ENCODE measurements at places on chromosomes 16 and 17.

DNA sequence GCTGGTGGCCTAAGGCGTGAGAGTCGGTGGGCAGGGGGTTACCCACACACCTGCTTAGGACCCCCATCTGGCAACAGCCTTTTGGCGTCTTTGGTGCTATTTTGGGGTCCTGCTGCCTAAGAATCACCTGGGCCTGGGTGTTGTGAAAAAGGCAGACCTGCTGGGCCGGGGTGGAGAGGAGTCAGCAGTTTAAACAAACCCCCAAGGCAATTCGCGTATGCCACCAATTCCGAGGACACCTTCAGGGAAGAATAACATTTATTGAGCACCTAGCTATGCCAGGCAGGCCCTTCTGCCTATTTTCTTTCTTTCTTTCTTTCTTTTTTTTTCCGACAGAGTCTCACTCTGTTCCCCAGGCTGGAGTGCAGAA, 53.9 kb upstream of the TOB1 start:
- DNase-seq, result no peak

- DNase-seq, result no peak
Measured at GRCh38 chr17:13925579-13925978, 143.7 kb upstream of the COX10 start.

DNA sequence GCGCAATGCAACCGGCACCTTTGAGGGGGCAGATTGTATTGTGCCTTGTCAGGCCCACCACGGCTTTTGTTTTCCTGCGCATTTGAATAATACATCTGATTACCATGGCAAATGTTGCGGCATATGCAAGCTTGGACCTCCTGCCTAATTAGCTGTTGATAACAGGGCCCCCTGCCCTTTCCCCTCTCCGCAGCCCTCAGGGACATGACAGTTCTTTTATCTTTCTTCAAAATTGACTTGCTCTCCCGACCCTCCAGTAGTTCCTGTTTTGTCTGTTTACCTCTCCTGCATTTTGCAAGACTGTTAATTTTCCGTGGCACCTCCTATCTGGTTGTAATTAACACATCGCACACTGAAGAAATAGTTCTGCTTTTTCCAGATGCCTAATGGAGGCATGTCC, 86.8 kb downstream of the RBFOX1 start:
- no peak for DNase-seq

- no peak for DNase-seq
Measured at GRCh38 chr17:50467855-50468303, 801 bp downstream of the CHAD start.

GRCh38 chr17:82519971-82520903, 705 bp downstream of the FOXK2 start:
- DNase-seq, result no peak

- no peak for DNase-seq
Measured at GRCh38 chr16:71564335-71564967, 12.4 kb downstream of the TAT start.

GRCh38 chr17:63066158-63066813, 100.3 kb downstream of the TANC2 start:
- no peak for DNase-seq

GRCh38 chr17:50479522-50480141, 972 bp downstream of the RSAD1 start:
- DNase-seq, result peak; percentile 74

- DNase-seq, result no peak
Measured at GRCh38 chr17:5922476-5922875, 147.7 kb upstream of the WSCD1 start.

- peak; percentile 92 for DNase-seq
Measured at GRCh38 chr17:76868176-76868668, at the start of gene MGAT5B. TSS of gene MGAT5B (plus strand) at chr17:76868404. CDS start at chr17:76869030, 626 bp downstream.

DNA sequence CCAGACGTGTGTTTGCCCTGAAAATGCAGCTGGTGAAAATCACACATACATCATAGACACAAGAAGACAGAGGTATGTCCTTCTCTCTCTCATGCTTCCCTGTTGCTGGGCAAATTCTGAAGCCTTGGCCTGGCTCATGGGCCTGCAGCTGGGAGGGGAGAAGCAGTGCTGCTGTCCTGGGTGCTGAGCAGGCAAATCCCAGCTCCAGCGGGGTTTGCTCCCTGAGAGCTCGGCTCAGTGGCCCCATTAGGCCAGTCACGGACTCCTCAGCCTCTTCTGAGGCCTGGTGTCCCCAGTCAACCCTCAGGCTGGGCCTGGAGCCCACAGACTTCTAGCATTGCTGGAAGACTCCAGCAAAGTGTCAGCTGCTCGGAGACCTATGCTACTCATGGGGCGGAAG, 11.7 kb downstream of the RHBDL3 start:
- DNase-seq, result no peak

GRCh38 chr16:27179500-27180072, 23.7 kb upstream of the KDM8 start:
- peak; percentile 42 for DNase-seq

Data from NCI-H774 (cell line).